Mucosa of gallbladder (tissue), 1 donor: ENCODE measurements at places on chromosomes 2 and 18. TPM values are rescaled to one million over a fixed set of nuclear protein-coding genes. Genes with fewer than 3 reads are reported as not detected.

The LONRF2 gene
- 11.2 TPM for total RNA-seq

The SFT2D3 gene
- total RNA-seq, result 7.2 TPM

DNA sequence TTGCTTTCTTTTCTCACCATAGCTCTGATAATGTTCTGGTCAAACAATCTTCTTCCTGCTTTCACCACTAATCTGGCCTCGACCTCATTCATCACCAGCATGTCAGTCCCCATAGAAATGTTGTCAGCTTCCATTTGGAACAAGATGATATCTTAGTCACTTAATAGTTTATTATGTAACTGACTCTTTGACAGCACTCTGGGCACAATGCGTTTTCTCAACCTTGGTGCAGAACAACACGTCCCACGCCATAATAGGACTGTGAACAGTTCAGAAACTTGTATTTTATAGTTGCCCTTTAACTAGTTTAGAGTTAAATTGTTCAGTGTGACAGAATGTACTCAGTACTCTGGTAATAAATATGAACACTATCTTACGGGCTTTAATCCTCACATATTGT, 106.0 kb downstream of the MC4R start:
- DNase-seq, result no peak

DNA sequence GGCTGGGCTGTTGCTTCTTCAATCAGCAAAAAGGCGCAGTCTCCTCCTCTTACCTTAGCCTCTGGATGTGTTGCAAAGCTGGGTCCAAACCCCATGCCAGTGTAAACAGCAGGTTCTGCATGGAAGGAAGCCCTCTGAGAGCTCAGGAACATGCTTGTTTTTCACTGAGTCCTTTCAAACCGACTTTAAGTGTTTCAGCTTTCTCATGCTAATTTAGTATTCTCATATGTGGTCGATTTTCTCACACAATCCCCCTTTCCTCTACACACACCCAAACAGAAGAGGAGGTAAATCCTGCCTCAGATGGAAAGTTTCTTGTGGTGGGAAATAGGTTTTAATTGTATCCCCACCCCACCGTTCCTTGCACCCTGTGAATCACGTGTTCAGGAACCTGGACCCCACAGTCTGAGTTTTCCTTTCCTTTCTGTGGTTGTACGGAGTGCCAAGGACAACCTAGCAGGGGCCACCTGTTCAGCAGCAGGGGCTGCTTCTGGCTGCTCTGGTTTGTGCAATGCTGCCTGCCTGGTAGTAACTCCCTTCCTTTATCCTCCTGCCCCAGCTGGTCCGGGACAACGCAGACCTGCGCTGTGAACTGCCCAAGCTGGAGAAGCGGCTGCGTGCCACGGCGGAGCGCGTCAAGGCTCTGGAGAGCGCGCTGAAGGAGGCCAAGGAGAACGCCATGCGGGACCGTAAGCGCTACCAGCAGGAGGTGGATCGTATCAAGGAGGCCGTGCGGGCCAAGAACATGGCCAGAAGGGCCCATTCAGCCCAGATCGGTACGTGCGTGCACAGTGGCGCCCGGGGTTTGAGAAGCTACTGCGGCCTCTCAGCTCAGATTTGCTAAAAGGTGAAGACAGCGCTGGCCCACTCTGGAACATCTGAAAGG, 28.7 kb upstream of the LYPD6B start:
- no peak for DNase-seq

DNA sequence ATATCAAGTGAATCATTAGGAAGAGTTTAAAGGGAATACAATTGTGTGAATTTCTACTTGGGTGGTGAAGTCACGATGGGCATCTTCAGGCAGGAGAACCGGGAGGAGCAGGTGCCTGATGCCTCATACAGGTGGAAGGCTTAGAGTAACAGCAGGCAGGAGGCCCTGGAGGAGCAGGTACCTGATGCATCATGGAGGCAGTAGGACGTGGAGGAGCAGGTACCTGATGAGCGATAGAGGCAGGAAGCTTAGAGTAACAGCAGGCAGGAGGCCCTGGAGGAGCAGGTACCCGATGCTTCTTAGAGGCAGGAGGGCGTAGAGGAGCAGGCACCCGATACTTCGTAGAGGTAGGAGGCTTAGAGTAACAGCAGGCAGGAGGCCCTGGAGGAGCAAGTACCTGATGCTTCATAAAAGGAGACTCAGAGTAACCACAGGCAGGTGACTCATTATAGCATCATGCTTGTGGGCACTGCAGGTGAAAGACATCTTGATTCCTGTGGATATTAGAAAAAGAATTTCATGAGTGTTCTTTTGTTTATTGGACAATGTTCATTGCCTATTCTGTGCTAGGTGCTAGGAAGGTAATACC, 133.9 kb downstream of the ATP9B start:
- no peak for DNase-seq
